ENCODE measurements at places on chromosomes 16 and 17.

DNA sequence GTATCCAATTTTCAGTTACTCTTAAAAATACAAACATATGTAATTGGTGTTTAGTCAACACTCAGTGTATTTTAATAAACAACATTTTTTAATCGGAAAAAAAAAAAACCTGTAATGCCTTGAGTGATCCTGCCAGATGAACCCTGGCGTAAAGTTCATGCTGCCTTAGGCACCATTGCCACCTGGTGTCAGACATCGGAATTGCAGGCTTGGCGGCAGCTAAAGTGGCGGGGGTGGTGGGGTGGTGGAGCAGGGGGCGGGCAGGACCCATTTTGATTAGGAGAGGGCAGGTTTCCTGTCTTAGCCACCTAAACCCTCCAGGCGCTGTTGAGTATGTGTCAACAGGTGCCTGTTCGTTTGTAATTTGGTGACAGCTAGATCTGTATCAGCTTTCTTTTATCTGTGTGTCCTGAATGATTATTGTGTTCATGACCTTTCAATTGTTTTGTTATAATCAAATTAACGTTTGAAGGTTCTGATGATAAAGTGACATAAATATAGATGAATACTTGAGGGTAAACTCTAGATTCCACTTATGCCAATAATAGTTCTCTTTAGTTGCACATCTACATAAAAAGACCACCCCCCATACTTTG lies 588.7 kb downstream of the CDH13 start:
- peak; percentile 29 for DNase-seq

- DNase-seq: no peak
Observed at GRCh38 chr16:74107795-74108610, 188.6 kb upstream of the PSMD7 start.

DNA sequence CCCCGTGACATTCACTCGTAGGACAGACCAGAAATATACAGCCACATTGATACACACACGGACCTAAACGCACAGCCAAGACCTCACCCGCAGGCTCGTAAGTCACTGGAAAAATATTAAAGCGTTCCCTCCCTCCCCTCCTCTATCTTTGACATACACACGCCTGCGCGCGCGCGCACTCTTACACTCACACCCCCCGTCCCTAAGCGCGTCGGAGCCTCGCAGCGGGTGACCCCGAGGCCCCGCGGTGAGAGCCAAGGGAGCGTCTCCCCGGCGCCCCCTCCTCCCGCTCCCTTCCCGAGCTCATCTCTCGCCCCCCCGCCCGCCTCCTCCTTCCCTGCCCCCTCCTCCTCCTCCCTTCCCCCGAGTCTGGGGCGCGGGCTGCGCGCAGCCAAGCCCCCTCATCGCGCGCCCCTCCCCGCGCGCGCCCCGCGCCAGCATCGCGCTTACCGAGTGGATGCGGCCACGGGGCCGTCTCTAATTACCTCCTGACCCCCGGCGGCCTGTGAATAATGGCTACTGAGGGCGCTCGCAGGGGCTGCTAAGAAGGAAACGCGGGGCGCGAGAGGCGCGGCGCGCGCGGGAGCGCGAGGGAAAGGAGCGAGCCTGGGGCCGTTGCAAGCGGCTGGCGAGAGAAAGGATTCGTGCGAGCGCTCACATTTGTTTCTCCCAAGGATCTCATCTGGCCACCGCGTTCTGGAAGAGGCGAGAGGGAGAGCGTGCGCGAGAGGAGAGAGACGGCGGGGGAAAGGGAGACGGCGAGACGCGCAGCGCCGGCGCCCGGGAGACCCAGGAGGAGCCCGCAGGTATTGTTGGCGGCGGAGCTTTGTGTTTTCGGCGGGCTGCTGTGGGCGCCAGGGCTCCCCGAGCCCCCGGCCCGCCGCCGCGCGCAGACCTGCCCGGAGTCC lies 42.4 kb downstream of the RAI1 start:
- peak; percentile 68 for DNase-seq

DNA sequence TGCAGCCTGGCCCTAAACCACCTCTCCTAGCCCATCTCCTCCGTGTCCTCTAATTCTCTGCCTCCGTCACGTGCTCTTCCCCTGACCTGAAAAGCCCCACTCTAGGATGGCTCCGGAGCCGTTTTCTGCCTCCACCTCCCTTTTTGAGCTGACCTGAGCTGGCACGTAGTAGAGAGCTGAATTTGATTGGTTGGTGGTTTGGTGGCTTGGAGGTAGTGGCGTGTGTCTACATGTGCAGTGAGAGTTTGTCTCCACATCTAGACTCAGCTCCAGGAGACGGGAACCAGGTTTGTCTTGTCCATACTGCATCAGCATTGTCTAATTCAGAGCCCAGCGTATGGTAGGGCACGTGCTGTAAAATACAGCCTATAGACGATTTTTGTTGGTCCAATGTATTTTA lies 3.0 kb downstream of the SBK1 start:
- DNase-seq: no peak

DNA sequence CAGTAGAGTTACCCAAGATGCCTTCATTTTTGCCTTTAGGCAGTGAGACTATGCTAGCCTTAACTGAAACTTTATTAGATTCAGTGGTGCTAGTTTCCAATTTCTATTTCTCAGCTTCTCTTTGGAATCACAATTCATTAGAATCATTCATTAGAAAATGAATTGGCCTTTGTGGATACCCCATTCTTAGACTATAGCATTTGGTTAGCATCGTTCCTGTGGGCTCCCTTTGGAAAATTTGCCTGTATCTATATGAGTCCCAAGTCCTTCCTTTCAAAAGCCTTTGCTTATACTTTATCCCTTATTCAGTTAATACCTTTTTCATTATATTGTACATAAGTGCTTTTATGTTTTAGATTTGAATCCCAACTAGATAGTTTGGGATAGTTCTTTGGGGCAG lies 187.0 kb upstream of the TBX2 start:
- DNase-seq: no peak

- no peak for DNase-seq
Observed at GRCh38 chr17:56119191-56119590, 34.1 kb upstream of the ANKFN1 start.

- DNase-seq: no peak
Observed at GRCh38 chr16:55036371-55036821, 105.7 kb downstream of the IRX5 start.

GRCh38 chr17:65290056-65290455 lies 152.9 kb downstream of the RGS9 start:
- no peak for DNase-seq

GRCh38 chr16:14292051-14292825 lies 221.1 kb downstream of the MRTFB start:
- DNase-seq: no peak

DNA sequence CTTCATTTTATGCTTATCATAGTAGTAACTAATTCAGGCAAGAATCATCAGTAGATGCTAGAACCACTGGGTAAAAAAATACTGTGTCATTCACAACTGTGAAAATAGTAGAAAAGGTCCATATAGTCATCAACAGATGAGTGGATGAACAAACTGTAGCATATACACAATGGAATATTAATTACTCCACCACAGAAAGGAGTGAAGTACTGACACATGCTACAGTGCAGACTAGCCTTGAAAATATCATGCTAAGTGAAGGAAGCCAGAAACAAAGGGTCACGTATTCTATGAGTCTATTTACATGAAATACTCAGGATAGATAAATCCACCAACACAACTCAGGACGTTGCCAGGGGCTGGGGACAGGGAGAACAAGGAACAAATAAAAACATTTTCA lies 13.3 kb downstream of the USP22 start:
- DNase-seq: no peak

DNA sequence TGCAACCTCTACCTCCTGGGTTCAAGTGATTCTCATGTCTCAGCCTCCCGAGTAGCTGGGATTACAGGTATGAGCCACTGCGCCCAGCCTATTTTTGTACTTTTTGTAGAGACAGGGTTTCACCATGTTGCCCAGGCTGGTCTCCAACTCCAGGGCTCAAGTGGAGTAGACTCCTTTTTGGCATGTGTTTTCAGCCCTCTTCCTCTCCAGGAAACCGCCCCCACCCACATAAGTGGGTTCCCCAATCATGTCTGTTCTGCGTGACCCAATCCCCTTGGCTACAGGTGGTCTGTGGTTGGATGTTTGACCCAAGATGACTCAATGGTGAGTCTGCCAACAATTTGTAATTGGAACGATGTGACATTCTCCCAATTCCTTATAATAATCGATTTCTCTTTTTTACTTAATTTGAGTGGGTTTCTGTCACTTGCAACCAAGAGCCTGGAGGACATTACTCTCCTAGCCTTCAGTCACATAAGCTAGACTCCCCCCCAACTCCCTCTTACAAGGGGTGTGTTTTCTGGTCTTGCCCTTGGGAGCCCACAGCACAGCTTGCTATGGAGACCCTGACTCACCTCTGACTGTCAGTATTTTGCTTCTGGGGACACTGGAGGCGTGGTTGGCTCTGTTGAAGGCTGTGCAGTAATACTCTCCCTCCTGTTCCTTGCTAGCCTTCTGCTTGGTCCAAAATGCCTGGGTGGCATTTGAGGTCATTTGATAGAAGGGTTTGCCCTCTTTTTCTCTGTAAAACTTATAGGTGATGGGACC lies 34.9 kb downstream of the PECAM1 start:
- DNase-seq: no peak

DNA sequence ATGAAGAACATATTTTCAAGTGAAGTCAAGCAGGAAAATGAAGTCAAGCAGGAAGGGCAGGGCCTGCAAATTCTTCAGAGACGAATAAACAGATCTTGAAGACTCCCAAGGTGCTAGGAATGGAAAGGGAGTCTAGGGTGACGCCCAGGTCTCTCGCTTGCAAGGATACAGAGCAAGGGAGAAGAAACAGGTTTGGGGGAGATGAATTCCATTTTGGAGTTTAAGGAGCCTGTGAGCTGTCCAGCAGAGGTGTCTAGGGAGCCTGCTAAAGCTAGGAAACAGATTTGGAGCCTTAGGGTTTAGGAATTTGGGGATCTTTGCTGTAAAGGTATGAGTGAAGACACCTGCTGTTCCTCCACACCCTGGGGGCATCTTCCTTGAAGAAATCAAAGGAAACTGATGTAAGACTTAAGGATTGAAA lies 2.0 kb upstream of the UNKL start:
- no peak for DNase-seq

- DNase-seq: peak; percentile 95
Observed at GRCh38 chr16:3282730-3283542, at the start of gene ZNF263. ZNF263 (plus strand) TSS chr16:3283491; CDS start chr16:3283819, 328 bp downstream.

GRCh38 chr16:70730944-70731343 lies 45.1 kb upstream of the MTSS2 start:
- DNase-seq: no peak

DNA sequence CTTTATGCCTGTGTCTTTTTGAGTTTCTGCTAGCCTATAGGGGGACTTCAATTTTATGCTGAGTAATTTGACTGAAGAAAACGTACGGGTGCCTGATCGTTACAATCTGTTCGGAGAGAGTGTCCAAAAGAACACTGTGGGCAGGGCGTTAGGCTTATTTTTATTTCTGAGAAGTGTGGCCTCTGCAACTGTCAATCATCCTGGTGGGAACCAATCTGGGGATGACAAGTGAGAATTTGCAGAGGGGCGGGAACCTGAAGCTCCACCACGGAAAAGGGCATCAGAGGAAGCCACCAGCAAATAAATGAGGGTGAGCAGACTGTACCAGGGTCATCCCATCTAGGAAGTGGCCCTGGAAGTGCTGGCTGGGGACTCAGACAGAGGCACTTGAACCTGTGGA lies 12.0 kb upstream of the CDYL2 start:
- DNase-seq: no peak

- DNase-seq: no peak
Observed at GRCh38 chr17:82435103-82435502, 15.4 kb downstream of the CYBC1 start.

DNA sequence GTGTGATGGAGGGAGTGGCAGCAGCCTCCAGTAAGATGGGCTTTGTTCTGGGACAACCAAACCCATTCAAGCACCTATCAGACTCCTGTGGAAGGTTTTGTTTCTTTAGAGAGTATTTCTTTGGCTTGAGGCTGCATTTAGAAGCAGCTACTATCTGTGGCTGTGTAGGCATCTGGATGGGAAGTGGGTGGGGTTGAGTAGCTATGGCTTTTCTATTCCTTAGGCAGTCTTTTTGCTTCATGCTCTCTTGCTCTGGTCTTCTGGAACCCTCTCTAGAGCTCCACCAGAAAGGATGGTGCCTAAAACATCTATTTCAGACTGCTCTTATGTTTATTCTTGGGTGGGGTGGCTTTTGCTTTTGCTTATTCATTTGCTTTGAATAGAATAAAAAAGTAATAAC lies 19.9 kb downstream of the TNRC6A start:
- DNase-seq: no peak

GRCh38 chr16:11156401-11156800 lies 99.6 kb downstream of the SOCS1 start:
- no peak for DNase-seq

DNA sequence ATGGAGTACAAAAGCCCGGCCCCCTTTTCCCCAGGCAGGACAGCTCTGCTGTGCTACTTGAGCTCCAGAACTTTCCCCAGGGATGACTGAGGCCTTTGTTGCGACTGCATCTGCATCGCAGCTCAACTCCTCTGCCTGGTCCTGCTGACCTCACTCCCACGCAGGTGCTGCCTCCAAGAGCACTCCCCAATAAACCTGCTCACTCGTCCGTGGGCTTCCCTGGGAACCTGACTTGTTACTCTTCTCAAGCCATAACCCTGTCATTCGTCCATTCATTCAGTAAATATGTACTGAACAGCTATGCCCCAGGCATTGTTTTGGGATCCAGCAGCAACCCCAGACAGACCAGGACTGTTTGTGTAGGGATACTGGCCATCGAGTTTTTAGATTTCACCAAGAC lies 11.6 kb upstream of the RMI2 start:
- DNase-seq: no peak

DNA sequence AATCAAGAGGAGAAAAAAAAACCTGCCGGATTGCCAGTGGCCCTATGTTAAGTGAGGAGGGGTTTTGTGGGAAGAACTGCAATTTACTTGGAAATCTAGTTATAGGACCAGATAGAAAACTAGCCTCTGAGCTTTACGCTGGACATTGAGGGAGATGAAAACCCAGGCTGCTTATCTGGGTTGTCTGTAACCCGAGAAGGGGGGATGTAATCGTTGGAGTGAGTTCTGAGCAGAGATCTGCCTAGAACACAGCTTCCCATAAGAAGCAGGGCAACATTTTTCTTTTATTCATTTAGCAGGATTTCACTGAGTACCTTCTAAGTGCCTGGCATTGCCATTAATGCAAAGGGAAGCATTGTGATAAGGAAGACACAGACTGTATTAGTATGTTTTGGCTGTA lies 70.6 kb downstream of the KATNIP start:
- no peak for DNase-seq

GRCh38 chr17:63480826-63481487 lies 4.1 kb downstream of the ACE start:
- no peak for DNase-seq

DNA sequence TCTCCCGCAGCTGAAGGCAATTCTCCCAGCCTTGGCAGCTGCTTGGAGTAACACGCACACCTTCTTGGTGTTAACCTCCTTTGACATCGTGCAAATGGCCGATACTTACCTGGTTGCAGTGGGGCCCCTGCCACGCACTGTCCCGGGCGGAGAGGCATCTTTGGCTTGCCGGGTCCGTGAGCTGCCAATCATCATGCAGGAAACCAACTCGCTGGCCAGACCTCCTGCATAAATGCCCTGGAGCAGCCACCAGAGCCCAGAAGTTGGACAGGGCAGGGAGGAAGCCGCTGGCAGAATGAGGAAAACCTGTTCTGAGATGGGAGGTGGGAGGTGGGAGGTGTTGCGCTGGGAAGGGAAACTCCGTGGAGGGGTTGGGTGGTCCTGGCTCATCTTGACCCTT lies 41.7 kb upstream of the CREBBP start:
- no peak for DNase-seq
